ENCODE measurements at places on chromosomes 6 and 20.

- no peak for DNase-seq
Observed at GRCh38 chr6:155955038-155955437, 499.4 kb upstream of the NOX3 start.

DNA sequence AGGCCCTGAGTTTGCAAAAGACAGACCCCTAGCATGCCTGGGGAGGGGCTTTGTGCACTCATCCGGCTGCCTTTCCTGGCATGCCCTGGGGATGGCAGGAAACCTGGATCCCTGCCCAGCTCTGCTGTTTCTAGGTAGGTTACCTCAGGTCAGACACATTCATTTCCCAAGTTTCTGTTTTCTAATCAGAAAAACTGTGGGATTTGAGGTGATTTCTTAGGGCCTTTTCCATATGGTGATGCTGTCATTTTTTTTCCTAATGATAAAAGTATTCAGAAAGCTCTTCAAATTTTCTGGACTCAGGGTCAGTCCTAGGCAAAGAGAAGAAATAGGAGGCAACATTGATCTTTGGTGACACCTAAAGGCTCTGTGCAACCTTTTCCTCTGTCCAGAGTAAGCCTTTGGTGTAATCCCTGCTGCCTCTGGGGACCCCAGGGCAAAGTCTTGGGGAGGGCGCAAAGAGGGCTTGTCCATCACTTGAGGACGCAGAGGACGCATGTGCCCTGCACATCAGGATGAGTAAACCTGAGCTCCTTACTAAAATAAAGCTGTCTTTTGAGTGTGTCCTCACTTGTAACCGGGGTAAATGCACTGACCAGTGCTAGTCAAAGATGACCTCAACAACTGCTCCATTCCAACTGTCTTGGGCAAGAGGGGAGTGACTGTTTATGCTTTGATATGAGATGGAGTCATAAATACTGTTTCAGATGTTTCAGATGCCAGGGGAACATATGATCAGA lies 13.5 kb upstream of the TRAM2 start:
- DNase-seq, result no peak

- DNase-seq, result no peak
Observed at GRCh38 chr6:143233554-143234285, 173.0 kb downstream of the AIG1 start.

DNA sequence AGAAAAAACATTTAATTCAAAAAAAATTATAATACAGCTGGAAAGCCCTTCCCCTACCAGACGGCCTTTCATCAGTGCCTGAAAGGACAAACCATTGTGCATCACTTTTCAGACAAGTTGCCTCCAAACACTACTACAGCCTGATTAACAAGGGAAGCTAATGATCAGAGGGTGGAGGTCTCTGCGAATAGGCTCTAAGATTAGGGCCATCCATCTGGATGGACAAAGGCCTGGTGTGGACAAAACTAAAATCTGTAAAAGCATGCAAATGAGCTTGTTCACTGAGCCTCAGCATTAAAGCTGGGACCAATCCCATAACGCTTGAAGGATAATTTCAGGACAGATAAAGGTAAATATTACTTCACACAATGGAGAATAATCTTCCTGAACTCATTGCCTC lies 228.7 kb upstream of the PLN start:
- no peak for DNase-seq

- DNase-seq, result no peak
Observed at GRCh38 chr20:701401-702129, 26.0 kb upstream of the SCRT2 start.

DNA sequence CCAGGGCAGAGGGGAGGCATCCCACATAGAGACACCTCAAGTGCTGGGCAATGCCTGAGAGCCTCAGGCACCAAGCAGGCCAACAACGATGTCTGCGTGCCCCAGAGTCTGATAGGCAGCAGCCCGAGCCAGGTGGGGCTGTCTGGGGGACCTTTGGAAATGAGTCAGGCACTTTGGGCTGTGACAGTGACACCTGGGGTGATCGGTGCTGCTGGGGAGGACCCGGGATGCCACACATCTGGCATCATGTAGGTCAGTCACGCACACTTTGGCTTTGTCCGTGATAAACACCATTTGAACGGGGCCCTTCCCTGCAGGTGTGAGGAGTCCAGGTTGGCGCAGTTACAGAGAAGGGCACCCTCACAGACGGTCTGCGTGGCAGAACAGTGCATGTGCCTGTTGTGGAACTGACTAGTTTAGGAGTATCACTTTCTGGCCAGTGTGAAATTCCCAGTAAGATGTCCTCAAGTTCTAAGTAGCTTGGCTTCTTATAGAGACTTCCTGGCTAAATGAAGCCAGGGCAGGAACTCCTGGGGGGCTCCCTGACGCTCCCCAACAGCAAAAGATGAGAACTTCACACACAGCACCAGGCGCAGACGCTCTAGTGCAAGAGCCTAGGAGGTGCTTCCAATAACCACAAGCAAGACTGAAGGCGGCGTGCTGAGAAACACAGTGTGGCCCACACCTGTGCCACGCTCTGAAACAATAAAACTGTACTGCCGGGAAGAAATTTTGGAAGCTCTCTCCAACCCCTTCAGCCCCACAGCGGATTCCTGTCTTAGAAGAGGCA lies 134.7 kb downstream of the WDR27 start:
- DNase-seq, result no peak

DNA sequence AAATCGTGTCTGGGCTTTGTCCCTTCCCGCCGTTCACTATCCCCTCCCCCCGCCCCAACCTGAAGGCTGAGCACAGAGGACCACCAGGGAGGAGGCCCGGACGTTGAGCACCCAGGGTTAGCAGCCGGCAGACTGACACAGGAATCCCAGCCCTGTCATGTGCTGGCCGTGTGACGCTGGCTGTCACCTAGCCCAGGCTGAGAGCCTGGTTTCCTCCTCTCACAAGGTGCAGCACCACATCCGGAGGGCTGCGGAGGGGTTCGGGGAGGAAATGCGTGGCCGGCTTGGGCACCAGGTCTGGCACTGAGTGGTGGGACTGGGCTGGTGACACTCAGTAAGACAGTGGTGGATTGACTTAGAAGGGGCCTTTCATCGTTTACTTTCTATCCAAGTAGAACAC lies 4.6 kb upstream of the LSM14B start:
- DNase-seq, result no peak

GRCh38 chr6:160167604-160168399 lies 46.2 kb downstream of the SLC22A1 start:
- no peak for DNase-seq

- no peak for DNase-seq
Observed at GRCh38 chr6:159197251-159197650, 28.1 kb downstream of the FNDC1 start.

DNA sequence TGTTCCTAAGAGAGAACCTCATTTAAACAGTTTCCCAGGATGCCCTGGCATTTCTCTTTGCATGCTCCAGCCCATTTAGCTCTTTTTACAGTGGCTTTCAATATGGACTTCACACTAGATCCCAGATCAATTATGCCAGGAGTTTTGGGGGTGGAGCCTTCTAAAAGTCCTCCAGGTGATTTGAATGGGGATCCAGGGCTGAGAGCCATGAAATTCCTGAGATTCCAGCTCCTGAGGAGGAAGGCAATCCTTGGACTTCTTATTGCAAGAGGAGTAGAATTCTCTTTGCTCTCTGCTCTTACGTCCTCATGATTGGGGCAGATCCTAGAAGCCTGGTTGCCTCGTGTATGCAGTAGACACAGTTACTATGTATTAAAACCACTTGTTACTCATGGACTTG lies 184.2 kb downstream of the DHX35 start:
- DNase-seq, result no peak

DNA sequence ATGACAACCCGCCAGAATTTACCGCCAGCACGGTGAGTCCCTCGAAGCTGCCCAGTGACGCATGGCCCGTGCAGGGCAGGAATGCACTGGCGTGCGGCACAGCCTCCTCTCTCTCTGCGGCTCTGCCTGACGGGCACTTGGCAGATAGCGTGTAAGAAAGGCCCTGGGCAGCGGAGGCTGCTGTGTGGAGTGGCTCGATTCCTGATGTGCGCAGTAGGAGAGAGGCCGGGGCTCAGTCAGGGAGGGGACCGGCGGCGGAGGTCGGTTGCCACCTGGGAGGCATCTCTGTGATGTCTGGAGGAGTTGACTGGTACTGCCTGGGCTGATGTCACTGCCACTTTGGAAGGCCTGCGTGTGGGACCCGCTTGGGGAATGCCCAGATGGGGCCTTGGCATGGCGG lies 170.7 kb downstream of the TAF4 start:
- DNase-seq, result no peak

- DNase-seq, result no peak
Observed at GRCh38 chr6:134029495-134030455, 22.6 kb downstream of the SLC2A12 start.

GRCh38 chr20:62232770-62233645 lies 5.3 kb upstream of the OSBPL2 start:
- DNase-seq, result no peak

GRCh38 chr6:35362200-35362599 lies 19.8 kb downstream of the PPARD start:
- DNase-seq, result no peak

DNA sequence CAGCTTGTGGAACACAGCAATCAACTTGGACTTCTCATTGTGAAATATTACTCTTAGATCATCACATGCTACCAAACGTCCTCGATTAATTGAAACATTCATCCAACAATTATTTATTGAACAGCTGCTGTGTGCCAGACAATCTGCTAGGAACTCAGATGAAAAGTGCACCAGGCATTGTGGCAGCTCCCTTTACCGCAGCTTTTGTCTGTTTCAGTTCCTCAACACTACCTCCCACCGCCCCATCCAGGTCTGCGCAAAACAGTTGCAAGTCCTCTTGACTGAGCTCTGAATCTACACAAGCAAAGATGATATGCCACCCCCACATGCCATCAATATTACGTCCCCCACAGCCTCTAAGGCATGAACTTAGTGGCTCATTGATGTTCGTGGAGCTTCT lies 1094.4 kb upstream of the MAP3K7 start:
- DNase-seq, result no peak

Data from AG04450 (cell line).